CD4-positive, alpha-beta T cell (primary cell): ENCODE measurements at places on chromosomes 16 and 17.

GRCh38 chr17:37726891-37727675 lies 17.8 kb downstream of the HNF1B start:
- H3K27me3 ChIP-seq, result no peaks in the 10 kb centered on the region
- H3K4me3 ChIP-seq, result no peak overlapping the region

- H3K27me3 ChIP-seq, result no peaks in the 10 kb centered on the region
- H3K27ac ChIP-seq, result no peak overlapping the region
- no peak overlapping the region for H3K4me3 ChIP-seq
- DNase-seq, result no peak
Measured at GRCh38 chr16:56919099-56919800, 12.7 kb upstream of the HERPUD1 start.

- H3K4me1 ChIP-seq, result peaks cover 31% of the 10 kb centered on the region
- DNase-seq, result no peak
- H3K27me3 ChIP-seq, result no peaks in the 10 kb centered on the region
- H3K27ac ChIP-seq, result no peak overlapping the region
- H3K36me3 ChIP-seq, result no peaks in the 10 kb centered on the region
Measured at GRCh38 chr16:84637709-84638108, 10.6 kb upstream of the KLHL36 start.

DNA sequence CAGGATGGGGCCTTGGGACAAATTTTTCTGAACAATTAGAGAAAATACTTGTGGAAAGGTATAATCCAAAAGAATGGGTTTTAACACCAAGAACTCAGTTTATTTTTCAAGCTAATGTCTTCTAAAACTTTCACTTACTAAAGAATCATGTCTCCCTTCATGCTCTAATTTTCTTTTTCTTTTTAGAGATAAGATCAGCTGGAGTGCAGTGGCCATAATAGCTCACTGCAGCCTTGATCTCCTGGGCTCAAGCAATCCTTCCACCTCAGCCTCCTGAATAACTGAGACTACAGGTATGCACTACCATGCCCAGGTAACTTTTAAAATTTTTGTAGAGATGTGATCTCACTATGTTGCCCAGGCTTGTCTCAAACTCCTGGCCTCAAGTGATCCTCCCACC lies 5.5 kb downstream of the OR4D1 start:
- no peak for DNase-seq
- peaks cover 70% of the 10 kb centered on the region for H3K4me1 ChIP-seq
- H3K36me3 ChIP-seq, result no peaks in the 10 kb centered on the region
- no peak overlapping the region for H3K4me3 ChIP-seq

DNA sequence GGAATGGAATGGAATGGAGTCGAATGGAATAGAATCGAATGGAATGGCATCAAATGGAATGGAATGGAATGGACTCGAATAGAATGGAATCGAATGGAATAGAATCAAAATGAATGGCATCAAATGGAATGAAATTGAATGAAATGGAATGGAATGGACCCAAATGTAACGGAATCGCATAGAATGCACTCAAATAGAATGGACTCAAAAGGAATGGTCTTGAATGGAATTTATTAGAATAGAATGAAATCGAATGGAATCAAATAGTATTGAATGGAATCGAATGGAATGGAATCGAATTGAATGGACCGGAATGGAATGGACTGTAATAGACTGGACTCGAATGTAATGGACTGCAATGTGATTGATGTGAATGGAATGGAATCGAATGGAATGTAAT lies 501.4 kb upstream of the WSB1 start:
- no peak overlapping the region for H3K27ac ChIP-seq
- H3K4me1 ChIP-seq, result no peaks in the 10 kb centered on the region
- no peaks in the 10 kb centered on the region for H3K27me3 ChIP-seq
- H3K4me3 ChIP-seq, result no peak overlapping the region
- H3K36me3 ChIP-seq, result no peaks in the 10 kb centered on the region

GRCh38 chr17:30429155-30429554 lies 48.1 kb upstream of the GOSR1 start:
- H3K4me1 ChIP-seq, result no peaks in the 10 kb centered on the region
- no peaks in the 10 kb centered on the region for H3K27me3 ChIP-seq
- H3K36me3 ChIP-seq, result peaks cover 21% of the 10 kb centered on the region
- no peak overlapping the region for H3K4me3 ChIP-seq
- DNase-seq, result no peak
- no peak overlapping the region for H3K27ac ChIP-seq

- H3K27me3 ChIP-seq, result no peaks in the 10 kb centered on the region
- no peak overlapping the region for H3K27ac ChIP-seq
- H3K36me3 ChIP-seq, result peaks cover 79% of the 10 kb centered on the region
Measured at GRCh38 chr16:25135254-25135878, 23.8 kb downstream of the LCMT1 start.

GRCh38 chr17:39143552-39144093 lies 7.8 kb downstream of the PLXDC1 start:
- no peak for DNase-seq
- H3K27ac ChIP-seq, result no peak overlapping the region
- H3K4me1 ChIP-seq, result peaks cover 4% of the 10 kb centered on the region
- H3K36me3 ChIP-seq, result no peaks in the 10 kb centered on the region

- no peak for DNase-seq
- no peak overlapping the region for H3K4me3 ChIP-seq
- peaks cover 10% of the 10 kb centered on the region for H3K36me3 ChIP-seq
- no peaks in the 10 kb centered on the region for H3K27me3 ChIP-seq
- peaks cover 67% of the 10 kb centered on the region for H3K4me1 ChIP-seq
Measured at GRCh38 chr16:3825103-3825502, 55.4 kb downstream of the CREBBP start.

- H3K4me1 ChIP-seq, result peaks cover 60% of the 10 kb centered on the region
- H3K27me3 ChIP-seq, result no peaks in the 10 kb centered on the region
- H3K27ac ChIP-seq, result no peak overlapping the region
- peaks cover 21% of the 10 kb centered on the region for H3K36me3 ChIP-seq
Measured at GRCh38 chr17:2610195-2611175, 17.0 kb downstream of the PAFAH1B1 start.

DNA sequence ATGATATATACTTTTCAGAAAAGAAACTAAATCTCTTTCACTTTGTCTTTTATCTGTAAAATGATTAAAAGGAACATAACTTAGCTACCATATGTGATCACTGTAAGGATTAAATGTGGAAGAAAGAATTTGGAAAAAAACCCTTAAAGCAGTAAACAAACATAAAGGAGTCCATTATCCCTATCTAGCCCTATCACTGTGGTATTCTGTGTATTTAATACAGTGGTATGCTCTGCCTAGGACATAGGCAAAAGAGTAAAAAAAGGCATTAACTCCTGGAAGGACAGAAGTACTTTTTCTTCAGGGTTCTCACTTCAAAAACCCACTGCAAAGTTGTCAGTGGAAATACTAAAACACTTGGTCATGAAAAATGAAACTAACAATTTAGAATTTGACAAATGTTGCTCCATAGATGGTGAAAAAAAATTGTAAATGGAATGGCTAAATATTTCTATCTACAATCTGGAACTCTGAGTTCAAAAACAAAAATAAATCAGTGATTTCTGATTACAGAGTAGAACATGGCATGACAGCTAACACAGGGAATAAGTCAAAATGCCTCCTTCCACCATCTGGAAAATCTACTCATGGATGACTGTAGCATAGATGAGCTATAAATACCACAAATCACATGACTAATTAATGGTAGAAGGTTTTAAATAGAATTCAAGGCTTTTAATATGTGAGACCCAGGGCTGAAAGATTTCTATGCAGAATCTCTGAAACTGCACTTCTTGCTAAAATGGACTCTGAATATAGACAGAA lies 140.1 kb downstream of the ITFG1 start:
- H3K27me3 ChIP-seq, result no peaks in the 10 kb centered on the region
- no peak for DNase-seq
- H3K4me1 ChIP-seq, result no peaks in the 10 kb centered on the region

GRCh38 chr17:14334919-14335318 lies 34.0 kb downstream of the HS3ST3B1 start:
- DNase-seq, result no peak
- no peak overlapping the region for H3K4me3 ChIP-seq
- H3K36me3 ChIP-seq, result no peaks in the 10 kb centered on the region
- H3K27ac ChIP-seq, result no peak overlapping the region

DNA sequence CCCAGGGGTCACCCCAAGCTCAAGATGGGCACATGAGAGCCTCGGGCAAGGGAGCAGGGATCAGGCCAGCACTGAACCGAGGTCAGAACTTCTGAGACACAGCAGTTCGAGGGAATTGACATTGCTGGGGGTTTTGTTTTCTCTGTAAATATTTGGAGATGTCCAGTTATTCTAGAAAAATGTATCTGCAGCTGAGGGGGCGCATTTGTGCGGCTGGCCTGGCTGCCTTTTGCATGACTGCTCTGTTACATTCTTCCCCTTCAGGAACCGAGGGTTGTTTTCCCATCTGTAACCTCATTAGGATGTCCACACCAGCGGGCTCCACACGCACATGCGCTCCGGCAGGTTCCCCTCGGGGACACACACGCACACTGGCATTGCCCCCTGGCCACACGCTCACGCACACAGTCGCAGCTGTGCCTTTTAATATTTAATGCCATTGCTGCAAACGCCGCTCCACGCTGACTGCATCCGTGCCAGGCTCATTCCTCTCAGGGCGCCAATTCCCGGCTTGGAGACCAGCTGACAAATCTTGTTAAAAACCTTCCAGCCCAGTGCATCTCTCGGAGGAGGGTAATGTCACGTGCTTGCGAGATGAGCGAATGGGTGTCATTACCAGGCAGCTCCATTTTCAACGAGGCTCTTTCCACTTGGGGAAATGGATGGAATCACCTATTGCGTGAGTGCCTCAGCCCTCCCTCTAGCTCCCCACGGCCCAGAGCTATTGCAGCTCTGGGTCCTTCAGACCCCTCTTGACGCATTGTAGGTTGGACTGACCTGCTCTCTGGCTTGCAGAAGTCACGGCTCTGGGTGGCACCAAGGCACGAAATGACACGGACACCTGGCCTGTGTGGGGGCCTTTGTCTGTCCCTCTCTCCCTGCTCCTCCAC lies 13.1 kb downstream of the CCR7 start:
- H3K27me3 ChIP-seq, result no peaks in the 10 kb centered on the region
- no peak overlapping the region for H3K4me3 ChIP-seq
- peaks cover 99% of the 10 kb centered on the region for H3K4me1 ChIP-seq
- peaks cover 59% of the 10 kb centered on the region for H3K36me3 ChIP-seq

- H3K27me3 ChIP-seq, result no peaks in the 10 kb centered on the region
- DNase-seq, result no peak
- H3K27ac ChIP-seq, result no peak overlapping the region
- no peaks in the 10 kb centered on the region for H3K4me1 ChIP-seq
- no peaks in the 10 kb centered on the region for H3K36me3 ChIP-seq
- H3K4me3 ChIP-seq, result no peak overlapping the region
Measured at GRCh38 chr16:6146874-6147425, 1049.4 kb upstream of the EEF2KMT start.

GRCh38 chr17:50147841-50148225 lies 2.6 kb downstream of the PPP1R9B start:
- H3K27me3 ChIP-seq, result no peaks in the 10 kb centered on the region
- peak overlapping the region; percentile 71 for H3K27ac ChIP-seq
- peak overlapping the region; percentile 86 for H3K4me3 ChIP-seq
- peaks cover 82% of the 10 kb centered on the region for H3K4me1 ChIP-seq
- H3K36me3 ChIP-seq, result peaks cover 38% of the 10 kb centered on the region
- DNase-seq, result no peak

GRCh38 chr17:31321481-31321880 lies at the start of gene EVI2A:
Gene EVI2A, minus strand, starts transcription at chr17:31321622. Its CDS starts 2,609 bp downstream, at chr17:31319013.
- no peaks in the 10 kb centered on the region for H3K27me3 ChIP-seq
- peak within 1 kb of the TSS; percentile 82 for H3K4me3 ChIP-seq
- peaks cover 7% of the 10 kb centered on the region for H3K4me1 ChIP-seq
- H3K27ac ChIP-seq, result peak within 1 kb of the TSS; percentile 83
- peaks cover 9% of the 10 kb centered on the region for H3K36me3 ChIP-seq

GRCh38 chr16:47142486-47142820 lies 1.3 kb downstream of the NETO2 start:
- H3K27ac ChIP-seq, result no peak overlapping the region
- H3K4me1 ChIP-seq, result peaks cover 17% of the 10 kb centered on the region
- H3K4me3 ChIP-seq, result peak overlapping the region; percentile 56
- no peaks in the 10 kb centered on the region for H3K27me3 ChIP-seq
- H3K36me3 ChIP-seq, result no peaks in the 10 kb centered on the region

- H3K27me3 ChIP-seq, result no peaks in the 10 kb centered on the region
- no peak for DNase-seq
- H3K36me3 ChIP-seq, result no peaks in the 10 kb centered on the region
- peaks cover 56% of the 10 kb centered on the region for H3K4me1 ChIP-seq
- H3K27ac ChIP-seq, result no peak overlapping the region
- peak overlapping the region; percentile 20 for H3K4me3 ChIP-seq
Measured at GRCh38 chr17:36673637-36674277, 72.4 kb downstream of the MRM1 start.

DNA sequence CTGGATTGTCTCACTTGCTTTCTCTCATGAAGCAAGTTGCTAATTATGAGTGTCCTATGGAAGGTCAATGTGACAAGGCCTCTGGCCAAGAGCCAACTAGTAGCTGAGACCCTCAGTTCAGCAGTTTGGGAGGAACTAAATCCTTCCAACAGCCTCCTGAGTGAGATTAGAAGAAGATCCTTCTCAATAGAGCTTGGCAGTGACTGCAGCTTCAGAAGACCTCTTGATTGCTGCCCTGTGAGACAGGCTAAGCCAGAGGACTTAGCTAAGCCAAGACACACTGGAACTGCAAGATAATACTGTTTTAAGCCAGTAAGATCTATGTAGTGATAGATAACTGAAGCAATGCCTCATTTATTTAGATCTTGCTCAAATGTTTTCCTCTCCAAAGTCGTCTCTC lies 34.3 kb downstream of the PCTP start:
- H3K36me3 ChIP-seq, result no peaks in the 10 kb centered on the region
- H3K27me3 ChIP-seq, result no peaks in the 10 kb centered on the region
- DNase-seq, result no peak
- H3K27ac ChIP-seq, result no peak overlapping the region
- H3K4me1 ChIP-seq, result no peaks in the 10 kb centered on the region

DNA sequence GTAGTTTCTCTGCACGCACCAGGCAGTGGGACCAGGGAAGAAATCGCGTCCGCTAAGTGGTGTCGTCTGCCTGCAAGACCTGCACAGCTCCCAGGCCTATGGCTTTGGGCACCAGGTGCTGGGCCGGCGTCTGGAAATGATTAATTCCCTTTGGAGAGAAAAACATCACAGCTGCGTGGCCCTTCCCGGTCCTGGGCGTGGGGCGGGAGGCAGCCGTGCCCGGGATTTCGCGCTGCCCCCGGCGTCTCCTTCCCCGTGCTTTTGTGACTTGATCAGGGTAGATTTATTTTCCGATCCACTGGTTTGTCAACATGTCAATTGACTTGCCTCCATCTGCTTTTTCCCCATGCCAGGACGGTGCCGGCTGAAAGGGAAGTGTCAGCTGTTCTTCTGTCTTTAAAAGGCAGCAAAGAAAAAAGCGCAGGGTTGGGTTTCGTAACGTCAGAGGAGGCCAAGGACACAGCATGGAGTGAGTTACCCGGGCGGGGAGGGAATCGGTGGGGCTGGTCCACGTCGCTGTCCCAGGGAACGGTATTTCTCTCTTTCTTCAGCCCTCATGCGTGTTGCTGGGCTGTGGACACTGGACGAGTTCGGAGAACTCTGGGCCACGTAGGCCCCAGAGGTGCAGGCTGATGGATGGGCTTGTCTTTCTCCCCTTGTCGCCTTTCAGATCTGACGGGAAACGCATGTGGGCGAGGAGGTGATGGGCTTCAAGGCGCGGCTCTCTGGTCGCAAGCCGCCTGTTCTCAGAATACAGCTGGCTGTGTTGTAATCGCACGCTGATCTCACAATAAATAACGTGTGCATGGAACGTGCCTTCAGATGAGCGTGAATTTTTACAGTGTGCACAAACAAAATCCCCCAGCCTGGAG lies 188.1 kb upstream of the ZNF469 start:
- no peaks in the 10 kb centered on the region for H3K36me3 ChIP-seq
- H3K4me3 ChIP-seq, result no peak overlapping the region
- H3K4me1 ChIP-seq, result no peaks in the 10 kb centered on the region
- no peaks in the 10 kb centered on the region for H3K27me3 ChIP-seq
- H3K27ac ChIP-seq, result no peak overlapping the region
- no peak for DNase-seq

GRCh38 chr17:60664022-60664421 lies 13.6 kb upstream of the BCAS3 start:
- no peak overlapping the region for H3K27ac ChIP-seq
- H3K4me3 ChIP-seq, result no peak overlapping the region
- H3K36me3 ChIP-seq, result peaks cover 8% of the 10 kb centered on the region
- no peaks in the 10 kb centered on the region for H3K4me1 ChIP-seq
- H3K27me3 ChIP-seq, result no peaks in the 10 kb centered on the region
- DNase-seq, result no peak
